ENCODE measurements at places on chromosomes 1 and 21.
A peak's percentile ranks its signal among the peaks of the same experiment; 100 is the strongest.

- DNase-seq, result peak; percentile 59
Measured at GRCh38 chr1:8394456-8395321, 76.8 kb downstream of the SLC45A1 start.

GRCh38 chr1:247408100-247408499, 7.9 kb upstream of the NLRP3 start:
- peak; percentile 39 for DNase-seq

GRCh38 chr1:101290922-101291561, 54.2 kb downstream of the S1PR1 start:
- peak; percentile 38 for DNase-seq

DNA sequence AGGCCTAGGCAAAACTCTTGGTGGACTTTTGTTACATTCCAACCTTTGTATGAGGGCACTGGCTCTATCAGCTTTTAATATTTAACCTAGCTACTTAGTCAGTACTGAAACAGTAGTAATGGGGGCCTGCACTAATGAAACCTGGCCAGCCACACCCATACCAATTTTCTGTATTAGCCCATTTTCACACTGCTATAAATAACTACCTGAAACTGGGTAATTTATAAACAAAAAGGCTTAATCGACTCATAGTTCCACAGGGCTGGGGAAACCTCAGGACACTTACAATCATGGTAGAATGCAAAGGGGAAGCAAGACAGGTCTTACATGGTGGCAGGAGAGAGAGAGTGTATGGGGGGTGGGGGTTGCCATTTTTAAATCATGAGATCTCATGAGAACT, 245.7 kb upstream of the RGS18 start:
- DNase-seq, result no peak

DNA sequence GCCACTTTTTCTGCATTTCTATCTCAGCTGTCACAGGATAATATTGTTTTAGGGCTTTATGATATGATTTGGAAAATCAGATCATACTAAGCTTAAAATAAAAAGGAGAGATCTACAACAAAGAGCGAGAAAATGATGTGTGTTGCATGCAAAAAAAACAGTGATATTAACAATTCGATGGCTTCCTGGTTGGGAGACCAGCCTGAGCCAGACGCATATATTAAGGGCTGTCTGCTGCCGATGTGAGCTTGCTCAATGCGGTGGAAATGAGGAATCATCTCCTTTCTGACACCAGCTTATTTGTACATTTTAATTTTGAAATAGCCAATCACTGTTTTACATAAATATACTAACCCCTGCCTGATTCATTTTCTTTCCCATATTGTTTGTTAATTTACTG, 862.6 kb downstream of the USP25 start:
- DNase-seq, result no peak

DNA sequence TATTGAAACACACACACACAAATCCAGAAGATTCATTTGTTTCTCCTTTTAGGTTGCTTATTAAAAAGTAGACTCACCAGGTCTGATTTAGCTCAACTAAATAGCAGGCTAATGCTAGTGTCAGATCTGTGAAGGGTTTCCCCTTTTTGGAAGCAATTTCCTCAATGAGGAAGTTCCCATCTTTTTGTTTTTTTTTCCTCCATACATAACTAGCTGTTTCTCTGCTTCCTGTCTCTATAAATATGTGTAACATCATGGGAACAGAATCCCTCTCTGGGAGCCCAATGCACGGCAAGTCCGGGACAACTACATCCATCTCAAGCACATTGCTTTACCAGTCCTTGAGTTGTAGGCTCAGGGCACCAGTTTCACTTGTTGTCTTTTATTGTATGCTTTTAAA, 1421.1 kb downstream of the PLA2G4A start:
- no peak for DNase-seq

- DNase-seq, result no peak
Measured at GRCh38 chr1:14561014-14561693, 37.3 kb upstream of the KAZN start.
